ENCODE measurements at places on chromosomes 7 and 10.

GRCh38 chr7:35250452-35250851 is 3.4 kb downstream of the TBX20 start:
- no peak for DNase-seq

- DNase-seq = no peak
Observed at GRCh38 chr10:34866848-34867247, 51.8 kb upstream of the PARD3 start.

- DNase-seq = no peak
Observed at GRCh38 chr7:151726652-151727578, 150.0 kb downstream of the PRKAG2 start.

GRCh38 chr7:154837087-154837486 is 165.8 kb downstream of the PAXIP1 start:
- no peak for DNase-seq

DNA sequence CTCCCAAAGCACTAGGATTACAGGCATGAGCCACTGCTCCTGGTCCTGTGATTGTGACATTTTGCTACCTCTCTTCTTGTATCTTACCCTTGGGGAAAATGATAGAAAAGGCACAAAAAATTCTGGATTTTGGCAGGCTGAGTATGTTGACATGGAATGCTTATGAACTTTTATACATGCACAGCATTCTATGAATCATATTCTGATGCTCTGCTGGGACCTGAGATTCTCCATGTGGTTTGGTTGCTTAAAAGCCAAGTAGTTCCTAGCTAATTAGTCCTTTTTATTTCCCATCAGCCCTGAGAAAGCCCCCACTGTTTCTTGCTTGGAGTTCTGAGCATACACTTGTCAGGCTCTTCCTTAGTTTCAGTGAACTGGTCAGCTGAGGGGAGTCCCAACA is 8.3 kb upstream of the KAZALD1 start:
- no peak for DNase-seq

GRCh38 chr10:21517134-21518031 is 8.1 kb downstream of the SKIDA1 start:
- peak; percentile 64 for DNase-seq

DNA sequence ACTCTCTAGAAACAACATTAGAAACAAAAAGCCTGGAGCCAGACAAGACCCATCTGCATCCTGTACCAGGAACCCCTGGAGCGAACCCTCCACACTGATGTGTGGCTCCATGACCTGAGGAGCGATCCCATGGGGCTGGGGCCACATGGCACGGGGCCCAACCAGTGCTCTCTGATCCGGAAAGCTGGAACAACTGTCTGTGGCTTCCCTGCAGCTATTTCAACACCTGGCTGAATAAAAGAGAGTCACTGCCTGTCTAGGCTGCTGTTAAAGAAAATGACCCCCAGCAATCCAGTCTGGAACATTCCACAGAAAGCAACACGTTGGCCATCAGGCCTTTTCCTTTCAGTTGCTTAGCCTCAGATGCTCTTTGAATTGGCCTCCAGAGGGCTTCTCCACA is 20.9 kb downstream of the UROS start:
- no peak for DNase-seq

DNA sequence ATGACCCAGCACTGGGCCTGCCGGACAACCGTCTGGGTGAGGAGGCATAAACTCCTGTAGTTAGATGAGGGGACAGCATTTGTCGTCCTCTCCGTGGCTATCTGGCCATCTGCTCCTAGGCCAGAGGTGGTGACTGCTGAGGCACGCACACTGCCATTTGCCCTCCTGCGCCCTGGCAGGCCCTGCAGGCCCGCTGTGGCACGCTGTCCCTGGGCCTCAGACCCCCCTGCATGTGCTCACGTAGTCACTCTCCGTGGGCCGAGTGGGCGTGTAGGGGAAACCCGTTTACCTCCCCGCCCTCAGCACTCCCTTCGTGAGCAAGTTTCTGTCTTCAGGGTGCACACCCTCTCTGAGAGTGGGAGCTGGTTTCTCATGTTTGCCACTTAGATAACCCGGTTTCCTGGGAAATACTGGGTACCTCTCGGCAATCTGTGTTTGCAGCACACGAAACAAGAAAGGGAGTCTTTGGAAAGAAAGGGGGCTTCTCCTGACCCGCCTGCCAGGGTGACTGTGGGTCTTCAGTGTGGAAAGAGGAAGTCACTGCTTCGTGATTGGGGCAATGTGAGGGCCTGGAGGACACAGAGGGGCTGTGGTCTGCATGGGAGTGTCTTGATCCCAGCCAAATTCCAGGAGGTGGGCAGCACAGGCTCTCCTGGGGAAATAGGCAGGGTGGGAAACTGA is 10.8 kb downstream of the ADAMTS14 start:
- no peak for DNase-seq

DNA sequence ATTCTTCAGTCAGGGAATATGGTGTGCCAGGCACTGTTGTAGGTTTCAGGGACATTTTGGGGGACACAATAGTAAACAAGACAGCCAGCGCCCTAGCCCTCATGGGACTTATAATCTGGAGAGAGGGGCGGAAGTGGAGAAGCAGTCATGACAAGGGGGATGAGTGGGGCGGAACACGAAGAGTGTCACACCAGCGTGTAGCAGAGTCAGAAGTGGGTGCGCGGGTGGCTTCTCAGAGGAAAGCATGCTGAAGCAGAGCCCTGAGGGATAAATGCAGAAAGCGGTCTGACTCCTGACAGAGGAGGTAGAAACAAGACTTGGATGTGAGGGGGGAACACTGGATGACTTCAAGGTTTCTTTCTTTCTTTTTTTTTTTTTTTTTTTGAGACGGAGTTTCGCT is 160.3 kb upstream of the LYZL2 start:
- DNase-seq = no peak

DNA sequence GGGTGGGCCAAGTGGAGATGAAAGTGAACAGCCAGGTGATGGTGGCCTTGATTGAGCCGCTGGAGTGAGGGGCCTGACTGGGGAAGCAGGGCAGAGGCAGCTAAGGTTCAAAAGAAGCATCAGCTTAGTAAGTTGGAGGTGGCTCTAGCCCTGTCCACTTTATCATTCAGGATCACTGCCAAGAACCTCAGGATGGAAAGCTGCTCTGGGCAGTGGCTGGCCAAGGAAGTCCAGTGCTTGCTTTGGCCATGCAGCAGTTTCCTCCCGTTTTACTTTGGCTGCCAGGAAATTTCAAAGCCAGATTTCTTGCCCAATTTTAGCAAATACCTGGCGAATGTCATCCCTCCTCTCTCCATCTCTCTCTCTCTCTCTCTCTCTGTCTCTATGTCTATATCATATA is 384.9 kb downstream of the PLXNA4 start:
- DNase-seq = no peak

GRCh38 chr10:13270877-13271551 is 28.9 kb downstream of the PHYH start:
- DNase-seq = no peak

GRCh38 chr10:16401416-16401815 is 35.4 kb upstream of the PTER start:
- DNase-seq = no peak

GRCh38 chr10:68934994-68935393 is 21.0 kb upstream of the DDX21 start:
- no peak for DNase-seq

Data from C1 segment of cervical spinal cord (tissue), 14 donors.